Activated T-cell treated with anti-CD3 and anti-CD28 coated beads, Interleukin-2, amount 50 U/mL, for 48 hours (primary cell): ENCODE measurements at places on chromosomes 5 and 9.

GRCh38 chr9:82369251-82369945 is 380.8 kb downstream of the SPATA31D1 start:
- DNase-seq = no peak

DNA sequence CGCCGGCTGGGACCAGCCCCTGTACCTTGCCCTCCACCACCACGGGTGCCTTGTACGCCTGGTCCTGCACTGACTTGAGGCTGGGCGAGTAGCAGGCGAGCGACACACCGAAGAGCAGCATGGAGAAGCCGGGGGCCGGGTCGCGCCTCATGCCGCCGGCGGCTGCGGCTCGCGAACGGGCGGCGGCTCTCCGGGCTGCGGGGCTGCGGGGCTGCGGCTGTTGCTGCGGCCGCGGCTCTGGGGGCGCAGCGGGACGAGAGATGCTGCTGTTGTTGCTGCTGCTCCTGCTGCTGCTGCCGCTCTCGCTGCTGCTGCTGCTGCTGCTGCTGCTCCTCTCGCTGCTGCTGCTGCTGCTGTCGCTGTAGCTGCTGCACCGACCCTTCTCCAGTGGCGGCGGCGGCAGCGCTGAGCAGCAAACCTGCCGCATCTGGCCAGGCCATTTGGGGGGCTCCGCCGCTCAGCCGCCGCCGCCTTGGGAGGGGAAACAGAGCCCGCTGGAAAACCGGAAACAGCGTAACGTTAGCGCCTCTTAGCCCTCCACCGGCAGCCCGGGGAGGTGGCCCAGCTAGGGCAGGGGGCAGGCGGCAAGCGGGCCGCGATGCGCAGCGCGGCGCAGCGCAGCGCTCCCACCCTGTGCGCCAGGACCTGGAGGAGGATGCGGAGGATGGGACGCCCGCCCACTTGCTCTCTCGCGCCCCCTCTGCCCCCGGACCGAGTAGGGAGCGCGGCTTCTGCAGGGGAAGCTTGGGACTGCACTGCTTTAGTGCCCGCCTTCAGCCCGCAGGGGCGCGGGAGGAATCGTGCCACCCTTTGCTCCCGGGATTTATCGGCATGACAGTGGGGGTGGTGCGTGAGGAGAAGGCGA is at the start of gene NRG2:
NRG2 (minus strand) TSS at position 657 of the 865 bp plus-strand sequence.
- peak; percentile 52 for DNase-seq

DNA sequence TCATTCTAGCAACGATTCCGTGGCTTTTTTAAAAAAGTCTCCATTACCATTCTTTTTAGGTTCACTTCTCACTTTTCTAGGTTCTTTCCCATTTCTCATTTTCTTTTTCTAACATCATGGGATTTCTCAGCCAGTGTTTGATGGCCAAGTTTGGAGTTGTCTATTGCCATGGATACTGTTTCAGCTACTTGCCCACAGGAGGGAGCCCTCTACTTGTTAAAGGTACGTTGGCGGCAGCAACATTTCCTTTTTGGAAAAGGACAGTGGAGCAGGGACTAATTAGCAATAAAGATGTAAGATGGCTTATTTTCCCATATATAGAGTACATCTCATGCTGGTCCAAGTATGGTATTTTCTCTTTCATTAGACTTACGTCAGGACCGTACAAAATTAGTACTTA is 2257.5 kb upstream of the C9orf72 start:
- no peak for DNase-seq

DNA sequence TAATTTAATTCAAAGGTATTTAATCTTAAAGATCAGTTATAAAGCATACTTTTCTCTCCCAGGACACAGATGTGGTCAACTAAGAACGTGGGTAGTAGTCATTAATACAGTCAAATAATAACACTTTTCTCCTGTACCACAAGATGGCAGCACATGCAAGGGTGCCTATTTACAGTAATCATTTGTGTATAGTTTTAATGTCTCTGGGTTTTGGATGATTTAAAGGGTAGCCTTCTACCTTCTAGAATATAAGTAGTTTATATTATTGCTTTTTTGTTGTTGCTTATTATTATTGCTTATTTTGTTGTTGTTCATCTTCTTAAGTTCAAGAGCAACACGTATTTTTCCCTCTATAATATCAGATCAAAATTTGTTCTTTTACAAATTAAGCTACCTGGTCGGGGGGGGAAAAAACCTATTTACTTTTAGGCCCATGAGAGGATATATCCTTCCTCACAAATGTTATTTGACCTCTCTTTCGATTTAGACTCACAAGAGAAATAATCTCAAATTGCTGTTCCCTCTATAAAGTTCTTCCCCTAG is 59.6 kb upstream of the SLC27A6 start:
- DNase-seq = peak; percentile 20

DNA sequence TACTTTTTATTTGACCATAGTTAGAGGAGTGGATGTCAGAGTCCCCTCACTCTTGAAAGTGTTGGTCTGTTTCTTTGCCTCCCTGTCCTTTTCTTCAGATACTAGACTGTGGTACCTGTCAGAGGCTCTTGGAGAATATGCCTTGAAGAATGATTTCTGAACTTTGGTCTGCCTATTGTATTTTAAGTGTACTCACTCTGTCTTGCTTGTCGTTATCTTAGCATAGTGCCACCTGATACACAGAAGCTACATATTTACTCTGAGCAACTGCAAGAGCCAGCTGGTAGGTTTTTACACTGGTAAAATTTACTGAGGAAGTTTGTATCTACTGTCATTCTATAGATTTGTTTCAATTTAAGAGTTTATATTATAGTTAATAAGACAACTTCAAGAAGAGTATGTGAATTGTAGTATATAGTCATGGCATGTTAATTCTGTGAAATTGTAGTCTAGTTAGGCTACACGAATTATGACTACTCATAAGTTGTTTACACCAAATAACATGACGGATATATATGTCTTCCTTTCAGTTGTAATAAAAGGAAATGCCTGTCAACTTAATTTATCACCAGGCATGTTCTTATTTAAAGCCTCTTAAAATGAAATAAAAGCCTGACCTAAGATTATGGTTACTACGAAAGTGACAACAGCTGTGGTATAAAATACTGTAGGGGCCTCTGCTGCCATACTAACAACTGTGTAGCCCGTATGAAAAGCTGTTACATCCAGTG is 201.7 kb downstream of the KDM4C start:
- DNase-seq = no peak

DNA sequence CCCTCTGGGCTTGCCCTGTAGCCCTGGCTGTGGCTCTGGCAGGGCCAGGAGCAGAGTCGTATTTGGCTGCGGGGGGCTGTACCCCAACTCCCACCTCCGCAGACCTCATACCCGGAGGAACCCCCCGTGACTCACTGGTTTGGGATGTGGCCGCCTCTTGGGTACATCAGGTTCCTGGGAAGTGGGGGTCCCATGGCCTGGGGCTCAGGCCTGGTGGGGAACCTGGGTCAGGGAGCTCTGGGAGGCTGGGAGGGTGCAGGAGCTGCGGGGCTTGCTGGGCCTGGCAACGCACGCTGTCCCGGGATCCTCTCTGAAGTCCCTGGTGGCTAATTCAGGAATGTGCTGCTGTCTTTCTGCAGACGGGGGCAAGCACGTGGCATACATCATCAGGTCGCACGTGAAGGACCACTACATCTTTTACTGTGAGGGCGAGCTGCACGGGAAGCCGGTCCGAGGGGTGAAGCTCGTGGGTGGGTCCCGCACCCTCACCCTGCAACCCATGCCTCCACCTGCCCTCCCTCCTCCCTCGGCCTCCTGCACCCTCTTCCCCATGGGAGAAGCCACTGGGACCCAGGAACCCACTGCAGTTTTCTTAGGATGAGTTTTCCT is 2.4 kb downstream of the LCN1 start:
- DNase-seq = peak; percentile 7

DNA sequence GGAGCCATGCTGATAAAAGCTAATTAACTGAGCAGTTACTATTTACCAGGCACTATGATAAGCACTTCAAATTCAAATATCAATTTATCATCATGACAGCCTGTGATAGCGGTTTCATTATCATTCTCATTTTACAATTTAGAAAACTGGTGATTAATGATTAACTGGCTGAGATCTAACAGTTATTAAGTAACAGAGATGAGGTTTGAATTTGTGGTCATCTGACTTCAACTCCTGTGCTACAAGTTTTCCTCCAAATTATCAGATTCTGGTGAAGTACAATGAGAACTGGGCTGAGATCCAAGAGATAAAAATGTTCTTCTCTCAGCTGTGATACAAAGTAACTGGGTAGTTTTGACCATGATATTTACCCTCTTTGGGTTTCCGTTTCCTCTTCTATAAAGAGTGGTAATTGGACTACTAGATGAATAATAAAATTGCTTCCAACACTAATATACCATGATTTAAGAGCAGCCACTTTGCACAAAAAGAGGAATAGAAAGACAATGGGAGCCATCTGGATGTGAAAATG is 74.5 kb upstream of the CCNG1 start:
- no peak for DNase-seq

GRCh38 chr5:82925061-82925411 is 152.2 kb downstream of the TMEM167A start:
- DNase-seq = no peak

DNA sequence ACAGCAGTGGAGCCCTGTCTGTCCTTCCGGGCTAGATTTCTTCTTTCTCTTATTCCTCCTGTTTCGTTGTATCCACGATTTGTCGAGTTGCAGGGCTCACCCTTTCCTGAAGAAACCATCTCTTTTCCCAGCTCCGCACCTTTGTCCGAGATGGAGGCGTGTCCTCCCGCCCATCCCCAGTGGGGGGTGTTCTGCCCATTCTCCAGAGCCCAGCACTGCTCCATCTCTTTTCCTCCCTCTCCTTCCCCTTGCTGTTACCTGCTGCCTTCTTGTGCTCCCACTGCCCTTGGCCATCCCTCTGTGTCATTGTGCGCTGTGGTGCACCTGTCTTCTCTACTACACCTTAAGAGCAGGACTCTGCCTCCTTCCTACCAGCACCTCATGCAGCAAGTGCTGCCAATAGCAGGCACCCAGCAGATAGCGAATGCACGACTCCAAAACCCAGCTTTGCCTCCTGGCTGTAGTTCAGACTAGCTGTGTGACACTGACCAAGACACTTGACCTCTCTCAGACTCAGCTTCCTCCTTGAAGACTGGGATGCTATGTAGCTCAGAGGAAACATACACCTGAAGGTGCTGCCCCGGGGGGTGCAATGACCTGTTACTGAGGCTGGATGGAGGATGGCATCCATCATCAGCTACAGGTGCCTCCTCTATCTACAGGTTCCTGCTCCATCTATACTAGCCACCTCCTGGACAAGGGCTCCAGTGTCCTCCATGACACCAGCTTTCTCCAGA is 8.9 kb downstream of the OR13J1 start:
- no peak for DNase-seq

GRCh38 chr9:127919253-127919815 is 2.5 kb upstream of the ST6GALNAC4 start:
- DNase-seq = peak; percentile 66

DNA sequence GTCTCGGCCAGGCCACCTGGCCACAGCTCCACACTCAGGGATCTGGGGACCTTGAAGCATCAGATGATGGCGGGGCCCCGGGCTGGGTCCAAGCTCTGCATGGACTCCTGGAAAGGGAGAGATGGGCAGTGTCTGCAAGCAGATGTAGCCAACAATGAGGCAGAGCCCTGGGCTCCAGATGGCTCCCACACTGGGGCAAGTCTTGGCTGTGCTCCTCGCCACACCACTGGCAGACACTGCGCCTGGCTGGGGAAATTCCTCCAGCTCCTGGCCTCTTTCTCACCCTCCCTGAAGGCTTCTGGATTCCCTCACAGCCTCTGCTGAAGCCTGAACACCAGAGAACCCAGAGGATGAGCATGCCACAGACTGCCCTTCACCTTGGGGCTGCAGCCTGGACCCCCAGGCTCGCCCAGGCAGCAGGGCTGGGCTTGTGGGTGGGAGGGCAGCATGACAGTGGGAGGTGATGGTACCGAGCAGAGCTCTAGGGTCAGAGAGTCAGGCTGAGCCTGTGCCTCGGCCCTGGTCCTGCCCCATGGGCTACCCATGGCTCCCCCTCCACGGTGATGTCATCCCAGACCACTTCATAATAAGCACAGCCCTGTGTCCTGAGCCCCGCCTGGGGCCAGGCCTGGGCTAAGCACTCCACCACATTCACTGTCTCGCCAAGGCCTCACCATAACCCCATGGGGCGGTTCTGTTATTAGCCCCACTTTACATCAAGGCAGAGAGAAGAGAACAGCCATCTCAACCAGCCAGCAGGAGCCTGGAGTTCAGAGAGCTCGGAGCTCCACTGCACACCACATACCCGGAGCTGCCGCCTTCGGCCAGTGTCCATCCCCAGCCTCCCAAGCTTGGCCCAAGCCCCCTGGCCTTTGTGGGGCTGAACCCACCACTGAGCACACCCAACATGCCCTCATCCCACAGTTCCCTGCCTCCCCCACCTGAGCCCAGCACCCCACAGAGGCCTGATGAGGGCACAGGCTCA is 62.2 kb upstream of the ADAMTS2 start:
- DNase-seq = no peak

DNA sequence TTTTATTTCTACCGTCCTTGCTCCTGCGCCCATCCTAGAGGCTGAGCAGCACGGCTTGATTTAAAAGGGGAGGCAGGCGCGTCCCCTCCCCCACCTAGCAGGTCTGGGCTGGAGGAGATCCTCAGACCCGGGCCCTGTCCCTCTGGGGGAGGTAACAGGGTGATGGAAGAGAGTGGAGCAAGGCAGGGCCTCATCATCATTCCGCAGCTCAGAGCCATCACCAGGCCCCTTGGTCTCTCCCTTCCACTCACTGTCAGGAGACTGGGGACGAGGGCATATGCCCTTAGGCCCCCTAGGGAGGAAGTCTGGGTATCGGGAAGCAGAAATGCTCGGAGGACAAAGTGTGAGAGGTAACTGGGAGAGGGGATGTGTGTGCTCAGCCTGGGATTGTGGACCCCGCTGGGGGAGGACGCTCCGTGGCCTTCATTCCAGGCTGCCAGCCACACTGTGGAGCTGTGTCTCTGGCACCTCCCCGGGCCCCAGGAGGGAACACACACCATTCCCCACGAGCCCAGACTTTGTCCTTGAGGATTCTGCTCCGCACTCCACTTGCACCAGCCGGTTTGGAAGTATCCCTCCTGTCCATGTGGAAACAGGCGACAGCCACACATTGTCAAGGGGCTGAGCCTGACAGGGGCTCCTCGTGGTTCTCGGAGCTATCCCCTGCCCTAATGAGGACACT is 761 bp downstream of the REEP2 start:
- no peak for DNase-seq

DNA sequence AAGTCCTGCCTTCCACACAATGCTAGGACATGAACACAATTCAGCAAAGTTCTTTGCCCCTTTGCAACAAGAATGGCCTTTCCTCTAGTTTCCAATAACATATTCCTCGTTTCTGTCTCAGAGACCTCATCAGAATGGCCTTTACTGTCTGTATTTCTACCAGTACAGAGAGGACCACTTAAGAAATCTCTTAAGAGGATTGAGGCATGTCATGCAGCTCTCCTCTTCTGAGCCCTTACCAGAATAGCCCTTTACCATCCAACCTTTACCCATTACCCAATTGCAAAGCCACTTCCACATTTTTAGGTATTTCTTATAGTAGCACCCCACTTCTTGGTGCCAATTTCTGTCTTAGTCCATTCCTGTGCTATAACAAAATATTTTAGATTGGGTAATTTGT is 20.3 kb downstream of the TNPO1 start:
- DNase-seq = no peak

- DNase-seq = no peak
Measured at GRCh38 chr5:40490464-40491111, 189.1 kb upstream of the PTGER4 start.

GRCh38 chr9:116394894-116395698 is 241.5 kb downstream of the PAPPA start:
- no peak for DNase-seq
